Activated CD4-positive, alpha-beta T cell treated with anti-CD3 and anti-CD28 coated beads, Interleukin-2, amount 50 U/mL, for 16 hours (primary cell): ENCODE measurements at places on chromosomes 2 and 18.

- peak; percentile 84 for DNase-seq
Observed at GRCh38 chr18:48928787-48929186, 22.0 kb downstream of the SMAD7 start.

- no peak for DNase-seq
Observed at GRCh38 chr2:215532844-215533243, 97.0 kb upstream of the FN1 start.

- no peak for DNase-seq
Observed at GRCh38 chr18:4107049-4107467, 348.0 kb downstream of the DLGAP1 start.

GRCh38 chr2:127397568-127398238, 9.9 kb upstream of the MAP3K2 start:
- no peak for DNase-seq

DNA sequence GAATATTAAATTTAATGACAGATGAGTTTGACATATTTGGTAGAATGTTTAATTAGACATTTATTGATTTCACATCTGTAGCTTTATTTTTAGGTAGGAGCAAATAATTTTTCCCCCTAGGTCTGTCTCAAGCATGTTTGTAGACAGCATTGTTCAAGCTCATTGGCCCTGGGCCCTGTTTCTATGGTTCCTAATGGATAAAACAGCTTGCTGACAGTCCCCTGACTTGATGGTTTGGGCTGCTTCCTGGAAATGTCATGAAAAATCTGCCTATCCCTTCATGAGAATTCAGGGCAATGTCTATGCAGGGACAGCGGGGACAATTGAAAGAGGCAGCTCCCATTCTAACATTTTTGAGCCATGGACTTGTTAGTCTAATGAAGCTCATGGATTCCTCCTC, 14.6 kb upstream of the MEP1B start:
- no peak for DNase-seq
